ENCODE measurements at places on chromosomes 6 and 20. TPM values are rescaled to one million over a fixed set of nuclear protein-coding genes. Genes with fewer than 3 reads are reported as not detected.

DNA sequence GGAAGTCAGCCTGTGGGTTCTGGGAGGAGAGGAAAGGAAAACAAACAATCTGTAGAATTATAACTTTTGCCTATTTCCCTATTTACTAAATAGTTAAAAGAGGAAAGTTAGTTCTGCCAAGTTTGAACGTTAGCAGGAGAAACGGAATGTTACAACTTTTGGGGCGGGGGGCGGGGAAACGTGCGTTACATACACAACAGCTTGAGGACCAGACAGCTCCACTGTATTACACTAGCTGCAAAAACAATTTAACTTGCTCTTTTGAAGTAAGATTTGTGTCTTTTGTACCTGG is 498 bp upstream of the PRDM1 start:
- H3K27me3 ChIP-seq: no peaks in the 10 kb centered on the region
- H3K36me3 ChIP-seq: no peaks in the 10 kb centered on the region
- peak overlapping the region; percentile 58 for H3K4me3 ChIP-seq
- H3K4me1 ChIP-seq: peaks cover 7% of the 10 kb centered on the region
- peak overlapping the region; percentile 19 for H3K27ac ChIP-seq

- H3K4me3 ChIP-seq: no peak overlapping the region
- H3K27ac ChIP-seq: no peak overlapping the region
- no peak for DNase-seq
- peaks cover 40% of the 10 kb centered on the region for H3K4me1 ChIP-seq
- no peaks in the 10 kb centered on the region for H3K36me3 ChIP-seq
These were observed 705.9 kb downstream of the MAFB start for GRCh38 chr20:39983183-39983582.

Gene KHDRBS2
- total RNA-seq: not detected

DNA sequence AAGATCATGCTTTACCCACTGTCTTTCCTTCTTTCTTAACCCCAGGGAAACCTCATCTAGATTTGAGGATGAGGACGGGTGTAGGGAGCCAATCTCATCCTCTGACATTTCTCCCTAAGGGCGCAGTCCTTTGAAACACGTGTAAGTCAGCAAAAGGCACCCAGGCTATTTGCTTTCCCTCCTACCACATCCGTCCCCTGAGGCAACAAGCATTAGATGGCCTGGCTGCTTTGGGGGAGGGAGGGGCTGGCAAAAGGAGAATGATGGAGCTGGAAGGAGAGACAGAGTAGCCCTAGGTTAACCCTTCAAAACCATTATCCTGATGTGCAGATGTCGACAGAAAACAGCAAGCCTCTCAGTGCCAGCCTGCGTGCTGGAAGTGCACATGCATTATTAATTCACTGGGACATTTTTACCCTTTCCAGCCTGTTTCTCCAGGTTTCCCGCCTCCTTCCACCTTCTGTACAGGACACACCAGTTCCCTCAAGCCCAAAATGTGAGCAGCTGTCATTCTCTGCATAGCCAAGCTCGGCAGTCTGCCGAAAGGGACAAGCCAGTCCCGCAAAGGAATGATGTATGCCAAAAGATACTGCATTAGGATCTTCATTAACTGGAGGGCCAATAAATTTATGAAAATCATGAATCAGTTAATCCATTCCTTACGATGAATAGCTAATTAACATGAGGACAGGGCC is 547.2 kb downstream of the CD83 start:
- no peaks in the 10 kb centered on the region for H3K27me3 ChIP-seq
- no peak for DNase-seq
- no peaks in the 10 kb centered on the region for H3K4me1 ChIP-seq
- H3K36me3 ChIP-seq: no peaks in the 10 kb centered on the region
- no peak overlapping the region for H3K27ac ChIP-seq

DNA sequence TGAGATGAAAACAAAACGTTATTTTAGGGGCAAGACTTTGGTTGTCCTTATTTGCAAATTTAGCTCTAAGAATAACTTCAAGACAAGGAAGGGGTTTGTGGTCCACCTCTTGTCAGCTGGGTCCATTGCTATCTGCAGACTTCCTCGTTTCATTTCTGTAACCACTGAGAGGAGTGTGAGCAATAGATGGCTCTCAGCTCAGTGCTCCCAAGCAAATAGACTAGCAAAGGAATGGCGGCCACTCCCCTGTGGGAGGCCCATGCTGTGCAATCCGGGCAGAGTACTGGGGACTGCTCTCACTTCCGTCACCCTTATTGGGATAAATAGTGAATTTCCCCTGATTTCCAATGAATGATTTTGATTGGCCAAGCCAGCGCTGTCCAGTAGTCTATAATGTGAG is 176.6 kb downstream of the ZDHHC14 start:
- H3K27me3 ChIP-seq: no peaks in the 10 kb centered on the region
- peak; percentile 62 for DNase-seq
- H3K4me1 ChIP-seq: no peaks in the 10 kb centered on the region
- no peak overlapping the region for H3K4me3 ChIP-seq

All from esophagus muscularis mucosa (tissue), 4 donors.